A549 treated with Hydrocortisone at 1 μM for 4 hours (cell line): ENCODE measurements at places on chromosomes 6 and 20. TPM values are rescaled to one million over a fixed set of nuclear protein-coding genes. Genes with fewer than 3 reads are reported as not detected.

SCRT2 gene
- 0.02 TPM in 1 of 5 replicates, not detected in the others for total RNA-seq

SIRPA gene
- total RNA-seq: 20.8 to 26.4 TPM (median 22.9 TPM) in 5 replicates

HLA-DRB1 gene
- not detected in 5 replicates for total RNA-seq

GMPR gene
- 4.3 to 6.5 TPM (median 5.6 TPM) in 5 replicates for total RNA-seq

SNX5 gene
- 223 to 239 TPM (median 236 TPM) in 5 replicates for total RNA-seq

RSPH4A gene
- 0.09 to 0.20 TPM (median 0.18 TPM) in 5 replicates for total RNA-seq

RHAG gene
- not detected in 5 replicates for total RNA-seq

SIRPG gene
- total RNA-seq: not detected in 5 replicates

DCDC2 gene
- total RNA-seq: 1.9 to 3.7 TPM (median 2.7 TPM) in 5 replicates

PIGU gene
- 26.3 to 29.0 TPM (median 27.9 TPM) in 5 replicates for total RNA-seq

ALDH8A1 gene
- 0.06 to 0.22 TPM (median 0.10 TPM) in 5 replicates for total RNA-seq

OVOL2 gene
- 0.20 to 0.33 TPM (median 0.28 TPM) in 5 replicates for total RNA-seq

INSM1 gene
- total RNA-seq: not detected in 5 replicates

LPA gene
- total RNA-seq: 0.08 to 0.18 TPM (median 0.09 TPM) in 5 replicates

DEFB124 gene
- total RNA-seq: 0.38 to 1.1 TPM (median 0.76 TPM) in 3 of 5 replicates, not detected in the others

MAP7 gene
- total RNA-seq: 18.0 to 22.9 TPM (median 21.1 TPM) in 5 replicates

CFB gene
- total RNA-seq: 1.7 to 2.3 TPM (median 1.9 TPM) in 5 replicates

FNDC11 gene
- total RNA-seq: 0.16 to 0.41 TPM (median 0.20 TPM) in 5 replicates

RBPJL gene
- not detected in 5 replicates for total RNA-seq

CGA gene
- 0.24 to 0.59 TPM (median 0.39 TPM) in 5 replicates for total RNA-seq

TCF19 gene
- total RNA-seq: 13.7 to 14.9 TPM (median 14.4 TPM) in 5 replicates

CCM2L gene
- 0.28 to 0.68 TPM (median 0.36 TPM) in 5 replicates for total RNA-seq

SLC44A4 gene
- 0.03 to 0.14 TPM (median 0.06 TPM) in 4 of 5 replicates, not detected in the other for total RNA-seq

COL11A2 gene
- 0.52 to 0.93 TPM (median 0.73 TPM) in 5 replicates for total RNA-seq

TENT5A gene
- 0.85 to 1.3 TPM (median 1.0 TPM) in 5 replicates for total RNA-seq

FOXS1 gene
- 0.20 to 0.42 TPM (median 0.39 TPM) in 5 replicates for total RNA-seq
